Left forelimb (tissue), 1 donor: ENCODE measurements at places on chromosomes 11 and 22.
A peak's percentile ranks its signal among the peaks of the same experiment; 100 is the strongest.

- peak; percentile 47 for DNase-seq
Measured at GRCh38 chr22:35477911-35478582, 62.6 kb upstream of the RASD2 start.

DNA sequence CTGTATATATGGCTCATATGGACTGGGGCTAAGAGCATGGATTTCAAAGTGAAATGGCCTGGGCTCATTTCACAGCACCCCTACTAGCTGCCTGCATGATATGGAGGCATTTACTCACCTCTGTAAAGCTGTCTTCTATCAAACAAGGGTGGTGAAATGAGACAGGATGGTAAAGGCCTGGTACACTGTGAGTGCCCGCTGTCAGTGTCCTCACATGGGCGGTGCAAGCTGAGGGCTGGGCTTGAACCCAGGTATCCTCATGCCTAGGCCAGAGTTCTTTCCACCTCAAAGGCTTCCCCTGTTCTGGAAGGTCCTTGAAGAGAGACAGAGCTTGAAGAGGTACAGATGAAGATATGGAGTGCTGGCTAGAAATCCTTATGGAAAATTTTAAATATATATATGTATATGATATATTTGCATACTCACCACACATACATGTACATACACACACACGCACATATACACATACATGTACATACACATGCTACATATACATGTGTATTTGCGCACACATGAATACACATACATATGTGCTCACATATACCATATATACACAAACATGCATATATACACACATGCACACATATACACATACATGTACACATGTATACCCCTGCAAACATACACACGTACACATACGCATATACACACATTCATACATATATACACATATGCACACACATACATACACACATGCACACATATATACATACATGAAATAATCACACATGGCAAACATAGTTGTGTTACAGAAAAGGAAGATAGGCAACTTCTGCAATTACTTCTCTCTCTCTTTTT lies 44.7 kb downstream of the MICAL2 start:
- DNase-seq = no peak

DNA sequence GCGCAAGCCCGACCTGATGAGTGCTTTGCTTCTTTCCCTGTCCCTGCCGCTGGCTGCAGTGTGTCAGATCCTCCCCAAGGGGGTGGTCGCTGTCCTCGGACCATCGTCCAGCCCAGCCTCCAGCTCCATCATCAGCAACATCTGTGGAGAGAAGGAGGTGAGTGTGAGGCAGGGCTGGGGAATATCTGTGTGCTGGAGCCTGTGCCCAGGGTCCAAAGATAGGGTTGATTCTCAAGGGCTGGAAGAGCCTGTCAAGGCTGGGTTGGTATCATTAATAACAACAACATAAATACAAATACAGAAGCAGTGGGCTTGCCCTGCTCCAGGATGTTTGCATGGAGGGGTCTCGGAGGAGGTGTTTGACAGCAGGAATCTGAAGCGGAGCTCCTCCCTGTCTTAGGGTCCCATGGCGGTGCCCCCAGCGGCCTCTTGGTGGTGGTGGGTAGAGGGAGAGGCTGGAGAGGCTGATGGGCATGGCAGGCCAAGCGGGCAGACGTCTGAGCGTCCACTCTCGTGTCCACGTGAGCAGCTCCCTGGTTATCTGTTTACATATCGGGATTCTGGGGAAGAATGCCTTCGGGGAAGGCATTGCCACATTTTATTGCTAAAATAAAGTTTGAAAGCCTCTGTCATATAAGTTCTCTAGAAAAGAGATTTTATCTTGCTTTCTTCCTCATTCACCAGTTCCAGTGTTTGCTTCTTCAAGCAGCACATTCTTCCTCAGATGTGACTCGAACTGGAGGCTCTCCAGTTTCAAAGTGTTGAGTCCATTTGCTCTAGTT lies 208.4 kb upstream of the TBCEL start:
- no peak for DNase-seq

DNA sequence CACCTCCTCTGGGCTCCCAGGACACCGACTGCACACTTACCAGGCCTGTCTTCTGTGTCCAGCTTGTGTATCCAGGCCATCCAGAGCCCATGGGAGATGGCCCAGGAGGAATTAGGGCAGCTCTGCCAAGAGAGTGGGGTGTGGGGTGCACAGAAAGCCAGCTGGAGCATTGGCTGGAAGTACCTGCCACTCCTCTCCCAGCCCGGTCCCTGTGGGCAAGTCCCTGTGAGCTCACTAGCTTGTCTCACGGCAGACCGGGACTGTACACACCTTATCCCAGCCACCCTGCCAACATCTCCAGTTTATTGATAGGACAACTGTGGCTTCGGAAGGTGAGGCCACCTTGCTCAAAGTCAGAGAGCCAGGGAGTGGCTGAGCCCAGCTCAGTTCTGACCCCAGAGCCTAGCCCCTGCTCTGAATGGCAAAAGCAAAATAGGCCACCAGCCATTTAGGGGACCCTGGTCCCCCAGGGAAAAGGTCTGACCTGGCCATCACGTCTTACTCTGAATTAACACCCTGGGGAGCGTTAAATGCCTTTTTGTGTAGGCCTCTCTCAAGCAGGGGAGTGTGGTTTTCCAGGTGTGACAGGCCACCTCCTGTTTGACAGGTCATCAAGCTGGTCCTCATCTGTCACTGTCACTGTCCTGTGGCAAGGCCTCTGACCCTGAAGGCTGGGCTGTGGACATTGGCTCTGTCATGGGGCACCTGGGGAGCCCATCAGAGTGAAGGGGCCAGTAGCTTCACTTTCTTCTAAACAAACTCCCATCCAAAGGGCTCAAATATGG lies 15.1 kb downstream of the UQCR10 start:
- DNase-seq = no peak

GRCh38 chr11:59183771-59184170 lies 11.8 kb downstream of the DTX4 start:
- DNase-seq = no peak

- DNase-seq = no peak
Measured at GRCh38 chr22:25390297-25391240, 171.1 kb downstream of the CRYBB2 start.

DNA sequence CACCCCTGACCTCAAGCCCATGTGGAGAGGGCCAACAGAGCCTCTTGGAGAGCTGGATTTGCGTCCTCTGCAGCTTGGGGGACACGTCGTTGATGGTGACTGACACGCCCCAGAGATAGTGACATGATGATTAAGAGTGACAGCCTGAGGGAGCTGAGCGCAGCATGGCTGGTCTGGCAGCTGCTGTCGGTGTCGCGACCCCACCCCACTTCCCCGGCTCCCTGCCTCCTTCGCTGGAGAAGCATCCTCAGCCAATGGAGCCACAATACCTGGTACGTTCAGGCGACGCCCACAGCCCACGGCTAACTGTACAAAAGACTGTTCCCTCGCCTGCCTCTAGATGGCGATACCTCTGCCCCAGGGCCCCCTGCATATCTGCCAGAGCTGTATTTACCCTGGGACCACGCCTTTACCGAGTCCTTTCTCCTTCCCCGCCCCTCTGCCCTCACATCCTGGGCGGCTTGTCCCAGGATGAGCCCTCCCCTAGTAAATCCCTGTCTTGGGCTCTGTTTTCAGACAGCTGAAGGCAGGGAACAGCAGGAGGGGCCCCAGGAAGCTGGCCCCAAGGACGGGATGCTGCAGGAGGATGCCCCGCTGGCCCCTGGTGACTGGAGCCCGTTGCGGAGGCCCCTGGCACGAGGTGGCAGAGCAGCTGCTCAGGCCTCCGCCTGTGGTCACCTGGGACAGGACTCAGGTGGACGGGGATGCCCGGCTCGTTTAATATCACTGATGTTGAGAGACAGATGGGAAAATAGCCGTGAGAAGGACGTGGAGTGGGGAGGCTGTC lies 90.6 kb downstream of the RPS6KA4 start:
- DNase-seq = peak; percentile 72

DNA sequence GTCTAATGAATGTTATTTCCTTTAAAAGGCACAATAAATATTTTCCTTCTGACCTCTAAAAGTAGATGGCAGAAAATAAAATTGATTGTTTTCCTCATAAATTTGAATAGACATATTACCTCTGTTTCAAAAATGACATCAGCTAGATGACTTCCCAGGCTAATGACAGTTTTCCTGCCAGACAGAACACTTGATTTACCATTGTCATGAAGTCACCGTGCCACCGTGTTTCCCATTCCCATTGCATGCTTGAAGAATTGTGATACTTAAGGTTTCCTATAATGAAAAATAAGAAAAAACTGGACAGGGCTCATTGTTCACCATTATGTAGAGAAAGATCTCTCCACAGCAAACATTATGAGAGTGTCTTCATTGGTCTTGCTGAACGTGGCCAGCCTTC lies 151.1 kb downstream of the NCAM1 start:
- DNase-seq = no peak

- DNase-seq = no peak
Measured at GRCh38 chr11:72454791-72455190, 20.5 kb upstream of the CLPB start.

GRCh38 chr22:34841331-34841771 lies 224.6 kb upstream of the ISX start:
- DNase-seq = no peak

DNA sequence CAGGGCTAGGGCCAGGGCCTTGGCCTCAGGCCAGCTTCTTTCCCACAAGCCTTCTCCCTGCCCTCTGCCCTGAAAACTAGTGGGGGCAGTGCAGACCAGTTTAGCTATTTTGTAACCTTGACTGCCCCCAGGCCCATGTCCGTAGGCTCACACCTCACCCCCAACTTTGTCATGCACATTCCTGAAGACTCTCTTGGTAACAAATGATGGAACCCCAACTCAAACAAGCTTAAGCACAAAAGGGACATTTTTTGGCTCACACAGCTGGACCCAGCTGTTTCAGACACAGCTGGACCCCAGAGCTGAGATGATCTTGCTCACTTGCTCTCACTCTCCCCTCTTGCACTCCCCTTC lies 46.6 kb downstream of the KCNQ1OT1 start:
- DNase-seq = peak; percentile 64

- peak; percentile 98 for DNase-seq
Measured at GRCh38 chr22:46087816-46088277, 62.5 kb upstream of the PPARA start.

DNA sequence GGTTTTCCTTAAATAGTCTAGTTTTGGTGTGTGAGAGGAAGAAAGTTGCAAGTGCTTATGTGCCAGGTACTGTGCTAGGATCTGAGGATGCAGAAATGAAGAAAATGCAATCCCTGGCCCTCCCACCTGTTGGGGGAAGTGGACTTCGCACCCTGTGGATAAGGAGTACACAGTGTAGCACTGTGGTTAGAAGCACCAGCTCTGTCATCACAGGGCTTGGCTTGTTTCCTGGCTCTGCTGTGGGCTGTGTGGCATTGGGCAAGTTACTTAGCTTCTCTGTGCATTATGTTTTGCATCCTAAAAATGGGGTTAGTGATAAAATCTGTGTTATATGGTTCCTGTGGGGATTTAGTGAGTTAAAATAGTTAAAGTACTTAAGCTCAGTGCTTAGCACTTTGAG lies 68.2 kb downstream of the ENDOD1 start:
- DNase-seq = no peak

- no peak for DNase-seq
Measured at GRCh38 chr11:124394408-124394807, 4.4 kb downstream of the OR8B3 start.

DNA sequence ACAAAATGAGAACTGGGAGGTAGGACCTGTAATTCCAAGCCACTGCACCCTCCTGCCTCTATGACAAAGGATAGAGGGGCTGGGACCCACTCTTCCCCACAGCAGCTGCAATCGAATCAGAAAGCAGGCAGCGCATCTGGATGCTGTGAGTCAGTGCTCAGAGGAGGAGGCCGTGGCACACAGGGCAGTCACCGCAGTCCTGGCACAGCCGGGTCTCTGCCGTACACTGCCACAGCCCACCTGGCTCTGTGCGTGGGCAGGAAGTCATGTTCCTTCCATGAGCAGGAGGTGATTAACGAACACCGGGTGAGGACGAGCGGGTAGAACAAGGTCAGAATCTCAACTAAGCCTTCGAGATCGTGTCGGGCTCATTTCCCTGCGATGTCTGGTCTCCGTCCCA lies 30.2 kb upstream of the PPFIA1 start:
- no peak for DNase-seq

DNA sequence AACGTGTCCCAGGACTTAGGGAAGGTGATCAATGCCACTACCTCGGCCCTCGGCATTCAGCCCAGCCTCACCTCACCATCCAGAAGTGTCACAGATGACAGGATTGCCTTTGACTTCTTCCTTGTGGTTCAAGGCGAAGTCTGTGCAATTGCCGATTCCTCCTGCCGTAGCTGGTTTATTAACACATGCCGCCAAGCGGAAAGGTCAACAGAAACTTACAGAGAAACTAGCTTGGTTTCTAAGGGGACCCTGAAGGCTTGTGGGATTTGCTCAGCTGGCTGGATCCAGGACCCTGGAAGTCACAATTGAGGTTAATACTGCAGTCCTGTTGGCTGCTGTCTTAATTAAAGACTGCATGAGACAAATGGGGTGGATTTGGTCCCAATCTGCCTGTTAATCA lies 65.6 kb downstream of the SHANK2 start:
- peak; percentile 20 for DNase-seq

- peak; percentile 69 for DNase-seq
Measured at GRCh38 chr11:1880746-1881441, 10.8 kb downstream of the PRR33 start.

GRCh38 chr11:62843466-62843865 lies 4.1 kb upstream of the WDR74 start:
- no peak for DNase-seq

GRCh38 chr11:36214976-36215692 lies 74.1 kb downstream of the COMMD9 start:
- DNase-seq = no peak

GRCh38 chr11:6862961-6863360 lies at the start of gene OR10A2:
OR10A2 (plus strand) TSS chr11:6863057; CDS start chr11:6869755, 6,698 bp downstream.
- DNase-seq = no peak

DNA sequence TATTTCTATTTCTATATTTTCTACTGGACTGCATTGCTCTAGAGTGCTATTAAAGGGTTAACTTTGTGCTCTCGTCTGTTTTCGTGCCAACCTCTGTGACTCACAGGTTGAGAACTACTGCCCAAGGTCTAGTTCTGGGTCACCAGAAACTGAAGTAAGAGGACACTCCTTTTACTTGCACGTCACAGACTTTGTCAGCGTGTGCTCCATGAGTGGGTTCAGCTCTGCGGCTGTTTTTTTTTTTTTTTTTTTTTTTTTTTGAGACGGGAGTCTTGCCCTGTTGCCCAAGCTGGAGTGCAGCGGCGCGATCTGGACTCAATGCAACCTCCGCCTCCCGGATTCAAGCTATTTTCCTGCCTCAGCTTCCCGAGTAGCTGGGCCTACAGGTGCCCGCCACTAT lies 49.8 kb downstream of the CLMP start:
- no peak for DNase-seq

DNA sequence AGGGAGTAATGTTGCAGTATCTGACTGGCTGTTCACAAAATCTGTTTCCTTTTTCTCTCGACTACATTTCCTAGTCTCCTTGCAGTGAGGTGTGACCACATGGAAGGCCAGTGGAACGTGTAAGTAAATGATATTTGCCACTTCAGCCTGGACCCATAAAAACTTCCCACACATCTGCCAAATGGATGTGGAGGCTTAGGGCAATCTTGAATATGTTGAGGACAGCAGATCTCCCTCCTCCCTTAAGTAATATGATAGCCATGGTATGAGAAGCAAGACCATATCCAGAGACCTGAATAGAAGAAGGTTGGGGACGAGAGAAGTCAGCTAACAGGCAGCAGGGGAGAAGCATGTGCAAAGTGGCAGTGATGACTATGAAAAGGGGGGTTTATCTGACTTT lies 33.0 kb upstream of the C11orf87 start:
- no peak for DNase-seq

GRCh38 chr11:104798789-104799188 lies 99.5 kb downstream of the CASP12 start:
- no peak for DNase-seq

GRCh38 chr22:35152316-35152715 lies 86.4 kb downstream of the ISX start:
- DNase-seq = no peak
